ENCODE measurements at places on chromosomes 12 and 14.

DNA sequence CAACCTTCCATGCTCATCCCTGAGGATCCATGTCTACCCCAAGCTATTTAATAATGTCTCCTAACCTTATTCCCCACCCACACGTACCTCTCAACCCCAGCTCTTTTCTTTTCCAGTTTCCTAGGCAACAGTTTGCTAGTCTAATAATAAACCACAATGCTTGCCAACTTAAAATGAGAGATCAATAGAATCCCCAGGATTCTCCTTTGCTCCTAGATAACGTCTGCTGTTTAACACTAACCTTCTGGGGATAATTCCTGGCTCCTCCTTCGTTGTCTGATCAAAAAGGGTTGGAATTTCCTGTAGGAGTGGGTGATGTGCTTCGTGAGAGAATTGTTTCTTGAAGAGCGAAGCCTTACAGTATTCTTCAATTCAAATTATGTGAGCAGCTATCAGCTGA, 42.2 kb upstream of the DBX2 start:
- DNase-seq = no peak

DNA sequence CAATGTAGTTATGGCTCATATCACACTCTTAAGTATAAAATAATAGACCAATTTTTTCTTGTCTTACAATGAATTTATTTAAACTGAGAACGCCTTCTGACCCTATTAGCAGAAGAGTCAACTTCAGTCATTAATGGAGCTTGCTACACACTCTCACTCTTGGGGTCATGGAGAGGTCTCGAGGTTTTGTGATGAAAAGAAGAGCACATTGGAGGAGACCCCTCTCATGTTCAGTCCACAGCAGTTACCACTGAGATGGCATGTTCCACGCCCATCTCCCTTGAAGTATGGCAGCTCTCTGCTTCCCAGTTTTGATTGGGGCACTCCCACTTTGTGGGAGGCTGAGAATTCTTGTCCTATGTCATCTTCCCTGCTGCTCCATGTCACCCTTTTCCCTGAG, 266.4 kb downstream of the RPS29 start:
- DNase-seq = no peak

GRCh38 chr14:22221508-22221907, 367.5 kb downstream of the DAD1 start:
- DNase-seq = peak; percentile 3

- peak; percentile 95 for DNase-seq
These were observed 29.0 kb downstream of the SERPINA11 start for GRCh38 chr14:94423453-94424056.

- no peak for DNase-seq
These were observed 24.9 kb downstream of the CRACR2A start for GRCh38 chr12:3727877-3728632.

GRCh38 chr12:131511803-131512561, 198.9 kb upstream of the SFSWAP start:
- DNase-seq = no peak

GRCh38 chr12:50398931-50399330, 1.8 kb upstream of the LARP4 start:
- DNase-seq = no peak

- no peak for DNase-seq
These were observed 6.3 kb downstream of the SLC11A2 start for GRCh38 chr12:51019927-51020326.

DNA sequence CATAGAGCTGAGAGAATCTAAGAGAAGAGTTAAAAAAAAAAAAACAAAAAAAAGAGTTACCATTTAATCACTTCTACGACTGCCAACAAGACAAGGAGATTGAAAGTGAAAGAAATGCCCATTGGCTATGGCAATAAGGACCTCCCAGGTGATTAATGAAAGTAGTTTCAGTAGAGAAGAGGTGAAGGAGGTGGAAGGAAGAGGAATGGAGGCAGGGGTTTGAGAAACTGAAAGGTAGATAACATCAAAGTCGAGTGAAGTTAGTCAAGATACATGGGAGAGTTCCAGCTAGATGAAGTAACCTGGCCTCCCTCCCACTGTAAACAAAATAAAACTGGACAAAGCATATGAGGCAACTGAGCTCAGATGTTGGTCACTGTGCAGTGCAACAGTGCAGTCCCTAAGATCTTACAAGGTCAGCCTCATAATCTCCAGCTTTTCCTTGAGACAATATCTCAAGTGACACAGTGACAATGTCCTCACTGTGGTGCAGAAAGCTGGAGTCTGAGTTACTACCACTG, 118.0 kb upstream of the CCDC198 start:
- DNase-seq = no peak

DNA sequence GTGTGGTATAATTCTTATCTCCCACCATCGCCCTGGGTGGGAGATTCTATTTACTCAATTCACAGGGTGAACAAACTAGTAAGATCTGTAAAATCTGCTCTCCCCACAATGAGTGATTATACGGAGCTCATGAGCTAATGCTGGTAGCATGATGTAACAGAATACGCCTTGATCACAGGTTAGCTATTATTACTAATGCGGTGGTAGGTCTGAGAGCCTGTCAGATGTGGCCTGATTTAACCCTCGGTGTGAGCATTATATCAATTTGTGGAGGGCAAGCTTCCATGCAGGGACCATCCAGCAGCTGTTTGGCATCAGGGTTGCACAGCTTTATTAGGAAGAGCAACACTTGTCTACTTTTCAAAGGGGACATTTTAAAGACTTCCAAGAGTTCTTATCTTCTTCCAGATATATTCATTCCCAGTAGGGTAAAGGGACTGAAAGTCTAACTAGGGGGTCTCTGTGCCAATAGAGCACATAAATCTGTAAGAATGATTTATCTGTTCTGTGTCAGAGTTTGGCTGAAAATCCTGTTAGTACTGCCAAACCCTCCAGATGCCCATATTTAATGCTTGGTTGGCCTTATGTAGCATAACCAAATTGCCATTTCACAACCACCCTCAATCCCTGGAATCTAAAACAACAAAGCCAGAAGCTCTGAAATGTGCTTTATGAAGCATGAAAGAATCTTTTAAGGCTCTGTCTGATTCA, 18.7 kb downstream of the TSHR start:
- no peak for DNase-seq

- peak; percentile 52 for DNase-seq
These were observed 910 bp upstream of the TM7SF3 start for GRCh38 chr12:27014859-27015729.

DNA sequence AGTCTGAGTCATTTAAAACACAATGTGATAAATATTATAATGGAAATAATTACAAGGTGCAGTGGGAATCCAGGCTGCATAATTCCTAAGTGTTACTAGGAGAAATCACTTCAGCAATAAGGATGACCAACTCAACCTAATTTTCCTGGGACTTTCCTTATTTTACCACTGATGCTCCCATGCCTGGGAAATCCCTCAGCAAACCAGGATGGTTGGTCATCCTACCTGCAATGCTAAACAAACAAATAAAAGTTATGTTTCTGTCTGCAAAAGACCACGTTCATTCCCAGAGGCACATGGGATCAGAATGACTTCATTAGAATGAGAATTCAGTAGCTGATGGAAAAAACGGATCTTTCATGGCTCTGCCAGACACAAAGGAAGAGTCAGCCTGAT, 130.8 kb upstream of the RAP1B start:
- no peak for DNase-seq

GRCh38 chr14:34461334-34462131, 507 bp downstream of the SPTSSA start:
- DNase-seq = peak; percentile 72

GRCh38 chr14:67722293-67722692, 20.6 kb downstream of the RDH12 start:
- peak; percentile 41 for DNase-seq

DNA sequence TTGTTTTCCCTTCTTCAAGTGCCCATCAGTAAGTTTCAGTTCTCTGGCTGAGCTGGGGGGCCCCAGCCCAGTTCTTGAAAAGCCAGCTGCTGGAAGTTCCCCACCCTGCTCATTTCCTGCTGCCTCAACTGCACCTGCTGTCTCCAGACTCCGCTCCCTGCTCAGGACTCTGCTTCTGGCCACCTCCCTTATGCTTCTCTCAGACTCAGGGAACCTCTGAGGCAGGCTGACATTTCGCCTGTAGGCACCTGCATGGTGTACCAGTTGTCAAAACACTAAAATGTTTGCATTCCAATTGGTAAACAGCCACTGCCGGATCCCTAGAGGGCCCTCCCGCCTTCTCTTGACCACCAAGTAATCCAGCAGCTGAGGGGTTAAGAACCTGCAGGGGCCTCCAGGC, 136.5 kb upstream of the VRK1 start:
- no peak for DNase-seq
